Fibroblast of skin of back (primary cell): ENCODE measurements at places on chromosomes 1 and 21.

DNA sequence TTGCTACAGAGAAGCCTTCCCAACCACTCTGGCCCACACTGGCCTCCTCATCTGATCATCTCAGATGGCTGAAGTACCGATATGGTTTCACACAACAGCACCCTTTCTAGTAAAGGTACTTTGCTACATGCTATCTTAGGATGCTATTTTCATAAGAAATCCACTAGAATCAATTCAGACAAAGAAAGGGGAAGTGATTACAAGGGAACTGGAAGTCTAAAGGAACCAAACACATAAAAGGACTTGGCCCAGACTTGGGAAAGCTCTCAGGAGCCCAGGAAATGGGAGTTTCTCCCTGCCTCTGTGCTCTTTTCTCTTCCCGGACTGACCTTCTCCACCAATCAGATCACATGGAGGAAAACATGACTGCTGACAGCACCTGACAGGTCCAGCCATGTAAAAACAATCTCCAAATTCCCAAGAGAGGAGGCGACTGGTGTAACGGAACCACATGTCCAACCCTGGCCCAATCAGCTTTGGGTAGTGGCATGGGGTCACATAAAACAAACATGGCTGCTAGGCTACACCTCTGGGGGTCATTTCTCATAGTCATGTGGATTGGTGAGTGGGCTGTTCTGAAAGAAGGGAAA, 12.7 kb upstream of the FOXE3 start:
- no peak for DNase-seq

- DNase-seq: no peak
Measured at GRCh38 chr21:15298306-15298705, 233.5 kb upstream of the NRIP1 start.

DNA sequence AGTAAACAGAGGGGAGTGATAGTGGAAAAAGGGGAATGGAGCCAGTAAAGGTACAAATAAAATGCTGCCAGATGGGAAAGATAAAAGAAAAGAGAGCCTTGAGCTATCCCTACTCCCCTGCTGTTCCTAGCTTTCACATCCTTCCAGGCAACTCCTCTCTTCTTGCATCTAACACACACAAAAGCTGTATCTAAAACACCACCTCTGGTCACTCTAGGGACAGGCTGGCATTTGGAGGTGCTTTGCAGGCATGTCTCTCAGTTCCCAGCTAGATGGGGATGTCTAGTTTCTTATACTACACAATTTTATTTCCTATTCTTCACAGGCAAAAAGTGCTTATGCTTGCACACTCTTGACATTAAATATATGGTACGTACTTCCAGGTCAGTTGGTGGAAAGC, 185.1 kb upstream of the ST6GALNAC5 start:
- DNase-seq: no peak

DNA sequence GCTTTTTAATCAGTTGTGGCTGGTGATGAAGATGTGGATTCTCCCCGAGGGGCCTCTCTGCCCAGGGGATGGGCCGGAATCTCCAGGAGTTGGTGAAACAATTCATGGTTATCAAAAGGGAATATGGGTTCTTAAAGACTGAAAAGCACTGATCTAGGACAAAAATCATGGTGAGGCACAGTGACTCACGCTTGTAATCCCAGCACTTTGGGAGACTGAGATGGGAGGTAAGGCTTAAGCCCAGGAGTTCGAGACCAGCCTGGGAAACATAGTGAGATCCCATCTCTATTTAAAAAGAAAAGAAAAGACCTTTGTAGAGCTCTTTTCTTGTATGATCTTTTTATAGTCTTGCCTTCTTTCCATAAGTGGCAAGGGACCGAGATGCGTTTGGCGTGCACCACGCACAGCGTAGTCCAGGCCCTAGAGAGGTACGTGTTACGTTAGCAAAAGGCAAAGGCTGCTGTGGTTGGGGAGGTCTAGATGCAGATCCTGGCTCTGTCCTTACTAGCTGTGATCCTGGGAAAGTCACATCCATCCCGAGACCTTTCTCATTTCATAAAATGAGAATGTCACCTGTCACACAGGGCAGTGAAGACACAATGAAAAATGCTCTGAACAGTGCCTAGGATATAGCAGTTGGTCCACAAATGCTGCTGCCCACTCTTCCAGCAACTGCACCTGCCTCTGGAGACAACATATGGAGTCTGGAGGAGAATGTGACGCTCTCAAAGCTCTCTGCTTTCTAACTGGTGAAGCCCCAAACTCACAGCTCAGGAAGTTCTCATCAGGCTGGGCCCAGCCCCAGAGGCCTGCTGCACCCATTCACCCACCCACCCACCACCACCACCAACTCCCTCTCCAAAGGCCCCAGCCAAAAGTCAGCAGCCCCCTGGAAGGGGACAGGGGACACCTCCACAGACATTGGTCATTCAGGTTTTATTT, 54.8 kb downstream of the KIF21B start:
- peak; percentile 49 for DNase-seq

- DNase-seq: no peak
Measured at GRCh38 chr1:11767922-11768704, 6.1 kb downstream of the C1orf167 start.
